ENCODE measurements at places on chromosomes 16 and 17.

DNA sequence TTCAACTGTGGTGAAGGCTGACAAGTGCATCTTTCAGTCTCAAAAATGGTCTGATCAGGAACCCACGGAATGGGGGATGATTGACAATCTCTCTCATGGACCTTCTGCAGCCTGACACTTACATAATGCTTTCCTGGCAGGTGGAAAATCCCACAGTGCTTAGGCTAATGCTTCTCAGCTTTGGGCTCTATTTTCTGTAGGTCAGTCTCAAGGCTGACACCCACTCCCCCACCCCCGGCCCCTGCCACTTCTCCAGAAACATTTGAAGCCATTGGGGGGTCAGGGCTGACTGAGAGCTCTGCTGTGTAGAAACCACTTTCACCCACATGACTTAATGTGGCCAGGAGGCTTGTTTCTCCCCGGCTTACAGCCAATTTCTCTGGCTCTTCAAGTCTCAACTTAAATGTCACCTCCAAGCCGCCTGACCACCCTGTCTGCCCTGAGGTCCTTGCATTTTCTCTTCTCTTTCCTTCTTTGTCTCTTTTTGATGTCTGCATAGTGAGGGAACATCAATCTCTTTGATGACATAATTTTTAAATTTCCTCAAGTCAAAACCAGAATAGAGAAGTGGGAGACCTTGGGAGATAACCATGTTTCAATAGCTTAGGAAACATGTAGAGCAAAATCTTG lies 16.7 kb upstream of the IRF8 start:
- no peak for DNase-seq

GRCh38 chr17:53483704-53484103 lies 339.0 kb upstream of the KIF2B start:
- no peak for DNase-seq

- DNase-seq, result no peak
Measured at GRCh38 chr17:70239391-70239826, 70.1 kb downstream of the KCNJ2 start.

DNA sequence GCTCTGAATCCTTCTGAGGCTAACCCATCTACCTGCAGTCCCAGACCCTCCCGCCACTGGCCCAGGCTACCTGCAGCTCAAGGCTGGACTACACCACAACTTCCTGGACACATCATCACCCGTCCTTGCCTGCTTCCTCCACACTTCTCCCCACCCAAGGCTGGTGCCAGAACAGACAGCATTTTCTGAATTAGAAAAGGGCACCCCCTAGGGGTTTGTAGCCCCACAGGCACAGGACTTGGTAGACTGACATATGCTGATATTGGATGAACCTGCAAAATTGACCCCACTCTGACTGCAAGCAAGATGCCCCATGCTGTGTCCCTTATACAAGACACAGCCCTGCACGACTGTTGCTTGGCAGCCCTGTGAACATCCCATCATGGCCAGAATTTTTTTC lies 271.5 kb upstream of the C16orf82 start:
- no peak for DNase-seq

GRCh38 chr16:34802396-34802795 lies 1343.0 kb downstream of the TP53TG3F start:
- DNase-seq, result no peak
